Endothelial cell of umbilical vein (primary cell): ENCODE measurements at places on chromosomes 3 and 15. TPM values are rescaled to one million over a fixed set of nuclear protein-coding genes. Genes with fewer than 3 reads are reported as not detected.

NR2E3 gene
- 0.25 and 0.38 TPM in 2 replicates for total RNA-seq

DNA sequence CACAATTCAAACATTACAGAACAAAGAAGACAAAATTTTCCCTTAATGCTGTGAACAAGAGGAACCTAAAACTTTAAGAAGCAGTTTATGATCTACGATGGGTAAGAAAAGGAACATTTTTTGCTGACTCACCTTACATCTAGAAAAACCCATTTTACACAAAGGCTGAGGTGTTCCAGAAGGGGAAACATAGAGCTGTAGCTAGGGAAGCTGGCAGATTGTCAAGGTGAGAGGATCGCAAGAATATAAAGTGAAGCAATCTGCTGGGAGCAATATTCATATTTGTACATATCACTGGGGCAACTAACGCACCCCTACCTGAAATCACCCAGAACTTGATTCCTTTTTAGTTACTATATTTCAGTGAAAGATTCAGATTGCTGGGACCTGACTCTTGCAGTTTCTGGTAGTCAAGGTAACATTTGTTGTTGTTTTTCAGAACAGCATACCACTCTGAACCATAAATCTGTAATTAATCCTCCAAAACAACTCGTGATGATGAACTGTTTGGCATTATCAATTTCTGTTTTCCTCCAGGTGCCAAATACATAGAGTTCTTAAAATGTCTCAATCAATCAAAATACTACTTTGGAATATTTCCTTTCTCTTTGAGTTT lies 184.1 kb upstream of the LRRC3B start:
- no peaks in the 10 kb centered on the region for H3K4me1 ChIP-seq
- DNase-seq: no peak
- no peak overlapping the region for H3K4me3 ChIP-seq
- no peaks in the 10 kb centered on the region for H3K36me3 ChIP-seq
- H3K27ac ChIP-seq: no peak overlapping the region
- H3K27me3 ChIP-seq: no peaks in the 10 kb centered on the region

DNA sequence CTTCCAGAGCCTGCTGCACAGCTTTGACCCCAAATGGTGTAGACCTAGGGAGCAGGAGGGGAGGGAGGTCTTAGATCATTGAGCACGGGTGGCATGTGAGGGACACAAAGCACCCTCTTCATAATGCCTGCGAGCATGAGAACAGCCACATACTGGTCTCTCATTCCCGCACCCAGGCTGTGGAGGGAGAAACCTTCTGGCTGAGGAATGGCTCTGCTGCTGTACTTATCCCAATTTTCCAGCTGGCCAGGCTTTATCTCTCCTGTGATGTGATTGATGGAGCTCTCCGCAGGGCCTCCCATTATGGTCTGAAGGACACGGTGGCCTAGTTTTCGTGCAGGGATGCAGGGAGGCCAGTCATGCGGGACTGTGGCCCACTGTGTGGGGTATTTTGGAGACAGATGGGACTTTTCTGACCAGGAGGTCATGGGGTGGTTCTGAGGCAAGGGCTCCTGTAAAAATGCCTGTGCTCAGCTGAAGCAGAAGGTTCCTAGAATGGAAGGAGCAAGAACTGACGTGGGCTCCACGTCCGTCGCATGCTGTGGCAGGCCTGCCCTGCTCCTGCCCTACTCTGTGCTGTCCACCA lies 251.5 kb downstream of the PLCL2 start:
- no peak for DNase-seq
- no peaks in the 10 kb centered on the region for H3K27me3 ChIP-seq
- H3K4me3 ChIP-seq: no peak overlapping the region
- no peaks in the 10 kb centered on the region for H3K36me3 ChIP-seq
- no peak overlapping the region for H3K27ac ChIP-seq
- H3K4me1 ChIP-seq: no peaks in the 10 kb centered on the region

- H3K4me3 ChIP-seq: no peak overlapping the region
- no peak overlapping the region for H3K27ac ChIP-seq
- no peaks in the 10 kb centered on the region for H3K4me1 ChIP-seq
- no peaks in the 10 kb centered on the region for H3K36me3 ChIP-seq
- DNase-seq: no peak
Observed at GRCh38 chr3:191269289-191270085, 59.7 kb upstream of the CCDC50 start.

GRCh38 chr3:118805007-118805406 lies 229.6 kb downstream of the IGSF11 start:
- no peaks in the 10 kb centered on the region for H3K4me1 ChIP-seq
- no peak overlapping the region for H3K27ac ChIP-seq
- no peak overlapping the region for H3K4me3 ChIP-seq
- H3K27me3 ChIP-seq: no peaks in the 10 kb centered on the region
